ENCODE measurements at places on chromosomes 11 and 22.

- DNase-seq, result no peak
Measured at GRCh38 chr11:3177931-3178330, 12.8 kb upstream of the OSBPL5 start.

GRCh38 chr11:14783788-14784187 is 108.2 kb downstream of the CYP2R1 start:
- no peak for DNase-seq

GRCh38 chr11:45150943-45151342 is 4.5 kb downstream of the PRDM11 start:
- no peak for DNase-seq

GRCh38 chr22:21796863-21797262 is 61.3 kb upstream of the YPEL1 start:
- DNase-seq, result no peak

DNA sequence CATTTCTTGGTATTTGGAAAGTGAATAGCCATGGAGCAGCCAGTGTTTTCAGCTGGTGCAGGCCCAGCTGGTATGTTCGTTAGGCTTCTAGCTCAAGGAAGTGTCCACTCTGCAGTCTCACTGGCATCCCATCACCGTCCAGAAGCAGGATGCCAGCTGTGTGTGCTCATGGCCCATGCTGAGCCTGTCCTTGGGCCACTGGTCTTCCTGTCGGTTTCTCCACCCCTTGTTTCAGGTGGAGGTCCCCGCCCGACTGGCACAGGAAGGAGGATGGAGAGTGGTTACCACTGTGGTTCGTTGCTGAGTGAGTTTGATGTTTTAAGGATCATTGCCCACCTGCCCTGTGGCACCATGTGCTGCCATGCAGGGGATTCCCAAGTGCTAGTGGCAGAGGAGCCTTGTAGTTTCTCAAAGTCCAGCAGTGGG is 63.7 kb downstream of the MED15 start:
- no peak for DNase-seq

DNA sequence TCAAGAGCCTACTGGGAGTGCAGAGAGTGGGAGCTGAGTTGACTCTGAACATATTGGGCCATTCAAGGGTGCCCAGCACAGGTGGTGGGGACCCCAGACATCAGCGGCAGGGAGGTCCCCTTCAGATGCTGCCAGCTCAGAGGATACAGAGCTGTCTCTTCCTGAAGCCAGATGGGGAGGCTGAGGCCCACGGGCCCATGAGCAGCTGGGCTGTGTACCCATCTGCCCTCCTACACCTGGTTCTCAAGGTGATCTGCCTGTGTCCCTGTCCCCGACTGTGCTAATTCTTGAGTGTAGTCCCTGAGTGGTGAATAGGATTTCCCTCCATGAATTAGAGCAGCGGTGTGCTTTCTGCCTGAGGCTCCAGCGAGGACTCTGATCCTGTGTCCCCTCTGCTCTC is 76.3 kb downstream of the MICAL2 start:
- DNase-seq, result no peak

- DNase-seq, result no peak
Measured at GRCh38 chr11:91272089-91272488, 952.5 kb upstream of the FAT3 start.

- no peak for DNase-seq
Measured at GRCh38 chr11:37449146-37449545, 851.1 kb upstream of the RAG2 start.

GRCh38 chr11:44199816-44200215 is 104.3 kb downstream of the EXT2 start:
- DNase-seq, result no peak

GRCh38 chr11:61145228-61146005 is 15.8 kb downstream of the VPS37C start:
- no peak for DNase-seq

- no peak for DNase-seq
Measured at GRCh38 chr11:64001484-64002420, 15.5 kb downstream of the OTUB1 start.

GRCh38 chr22:35303029-35303624 is 3.4 kb downstream of the TOM1 start:
- no peak for DNase-seq

DNA sequence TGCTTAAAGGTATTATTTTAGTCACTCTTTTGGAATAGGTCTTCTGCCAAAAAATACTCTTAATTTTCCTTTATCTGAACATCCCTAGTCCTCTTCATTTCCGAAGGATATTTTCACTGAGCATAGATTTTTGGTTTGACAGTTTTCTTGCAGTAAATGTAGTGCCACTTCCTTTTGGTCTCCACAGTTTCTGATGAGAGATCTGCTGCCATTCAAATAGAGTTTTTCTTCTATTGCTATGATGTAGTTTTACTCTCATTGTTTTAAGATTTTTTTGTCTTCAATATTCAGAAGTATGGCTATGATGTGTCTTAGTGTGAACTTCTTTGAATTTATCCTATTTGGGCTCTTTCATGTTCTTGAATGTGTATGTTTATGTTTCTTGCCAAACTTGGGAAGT is 281.1 kb upstream of the SORL1-AS1 start:
- no peak for DNase-seq

GRCh38 chr22:22111267-22111751 is 128.7 kb upstream of the TOP3B start:
- DNase-seq, result peak; percentile 26

- DNase-seq, result no peak
Measured at GRCh38 chr11:128066399-128066798, 521.0 kb downstream of the ETS1 start.

- DNase-seq, result no peak
Measured at GRCh38 chr22:19434401-19434800, 2.1 kb downstream of the MRPL40 start.

GRCh38 chr11:22742157-22742613 is 75.8 kb downstream of the GAS2 start:
- no peak for DNase-seq

GRCh38 chr22:50627642-50628542 is at the start of gene ARSA:
ARSA (minus strand) TSS chr22:50628152; CDS start chr22:50627779, 373 bp downstream.
- peak; percentile 27 for DNase-seq

GRCh38 chr11:70680781-70681281 is 282.5 kb downstream of the CTTN start:
- no peak for DNase-seq

DNA sequence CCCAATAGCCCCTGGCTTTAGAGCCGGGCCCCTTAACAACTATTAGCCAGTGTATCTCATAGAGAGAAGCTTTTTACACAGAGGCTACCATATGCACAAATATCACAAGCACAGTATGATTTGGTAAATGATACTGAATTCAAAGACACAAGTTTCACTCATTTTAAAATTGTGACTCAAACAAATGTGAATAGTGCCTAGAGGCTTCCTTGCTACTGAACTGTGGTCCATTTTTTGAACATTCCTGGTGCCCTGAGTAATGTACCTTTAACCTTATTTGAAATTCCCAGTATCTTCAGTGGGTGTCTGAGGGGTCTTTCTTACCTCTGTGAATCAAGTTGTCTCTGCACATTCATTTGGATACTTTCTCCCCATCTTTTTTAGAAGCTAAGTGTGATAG is 156.2 kb downstream of the MAML2 start:
- no peak for DNase-seq

DNA sequence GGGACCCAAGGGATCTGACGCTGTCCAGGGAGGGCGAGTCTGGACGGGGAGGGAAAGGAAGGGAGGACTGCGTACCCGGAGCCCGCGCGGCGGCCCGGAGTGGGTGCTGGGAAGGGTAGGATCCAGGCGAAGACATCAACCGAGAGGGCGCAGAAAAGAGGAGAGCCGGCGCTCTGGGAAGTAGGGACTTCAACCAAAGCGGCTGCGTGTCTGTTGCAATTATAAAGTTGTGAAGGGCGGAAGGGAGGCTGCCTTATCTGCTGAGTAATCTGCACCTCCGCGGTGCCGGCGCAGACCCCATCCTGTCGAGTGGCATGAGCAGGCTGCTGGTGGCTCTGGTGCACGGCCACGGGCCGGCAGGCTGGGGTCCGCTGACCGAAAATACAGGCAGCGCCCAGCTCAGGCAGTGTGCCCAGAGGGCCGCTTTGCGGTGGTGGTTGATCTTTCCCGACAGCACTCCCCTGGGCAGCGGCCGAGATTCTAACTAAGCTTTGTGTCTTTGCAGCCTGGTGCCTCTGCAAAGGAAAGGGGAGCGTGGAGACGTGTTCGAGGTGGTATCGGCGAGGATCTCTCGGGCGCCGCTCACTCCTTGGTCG is 978 bp downstream of the C11orf87 start:
- DNase-seq, result peak; percentile 17

DNA sequence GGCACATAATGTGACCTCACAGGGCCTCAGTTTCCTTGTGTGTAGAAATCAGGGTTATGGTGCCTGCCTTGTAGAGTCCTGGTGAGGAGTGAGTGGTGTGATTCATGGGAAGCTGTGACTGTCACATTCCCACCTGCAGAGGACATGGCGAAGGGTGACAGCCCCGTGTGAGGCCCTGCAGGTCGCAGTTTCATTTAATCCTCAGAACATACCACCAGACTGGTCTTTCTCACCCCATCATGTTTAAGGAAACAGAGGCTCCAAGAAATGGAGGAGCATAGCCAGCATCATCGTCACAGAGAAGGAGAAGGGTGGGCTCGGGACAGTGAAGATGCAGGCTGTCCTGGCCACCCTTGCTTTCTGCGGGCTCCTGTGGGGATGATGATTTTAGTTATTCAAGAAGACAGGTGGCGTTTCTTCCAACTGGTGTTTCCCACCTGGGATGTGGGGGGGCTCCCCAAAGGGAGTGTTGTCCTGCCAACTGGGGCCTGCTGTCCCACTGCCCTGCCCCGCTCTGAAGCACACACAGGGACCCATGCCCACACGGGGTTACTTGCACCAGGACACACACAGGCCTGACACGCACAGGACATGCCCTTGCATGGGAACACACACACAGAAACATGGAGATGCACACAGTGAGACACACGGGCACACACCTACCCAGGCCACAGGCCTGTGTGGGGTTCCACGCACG is 100.2 kb downstream of the BCR start:
- no peak for DNase-seq

DNA sequence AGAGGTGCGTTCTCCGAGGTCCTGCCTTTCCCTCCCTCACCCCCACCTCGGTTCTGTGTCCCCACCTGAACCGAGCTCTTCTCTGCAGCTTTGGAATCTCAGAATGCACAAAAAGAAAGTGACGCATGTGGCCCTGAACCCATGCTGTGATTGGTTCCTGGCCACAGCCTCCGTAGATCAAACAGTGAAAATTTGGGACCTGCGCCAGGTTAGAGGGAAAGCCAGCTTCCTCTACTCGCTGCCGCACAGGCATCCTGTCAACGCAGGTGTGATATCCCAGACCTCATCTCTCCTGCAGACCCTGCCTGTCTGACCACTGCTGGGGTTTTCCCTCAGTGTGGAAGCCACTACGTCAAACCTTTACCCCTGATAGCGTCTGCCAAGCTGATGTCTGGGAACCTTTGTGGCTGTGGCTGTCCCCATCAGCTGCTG is 13.9 kb downstream of the ACP2 start:
- DNase-seq, result no peak

DNA sequence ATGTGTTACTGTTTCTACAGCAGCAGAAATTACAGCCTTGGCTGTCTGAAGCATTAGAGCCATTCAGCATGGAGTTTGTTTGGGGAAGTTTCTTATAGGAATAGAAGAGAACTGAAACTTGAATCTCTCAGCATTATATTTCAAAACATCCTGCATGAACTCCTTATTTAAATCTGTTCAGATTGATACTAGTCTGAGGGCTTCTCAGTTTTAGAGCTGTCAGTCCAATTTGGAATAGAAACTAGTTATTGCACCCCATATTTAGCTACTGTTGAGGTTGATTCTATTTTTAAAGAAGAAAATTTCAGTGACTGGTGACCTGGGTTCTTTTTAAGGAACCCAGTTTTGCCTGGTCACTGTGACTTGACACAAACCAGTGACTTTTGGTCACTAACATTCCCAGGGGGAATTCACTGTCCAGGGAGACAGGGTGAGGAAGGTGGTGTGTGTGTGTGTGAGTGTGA is 126.0 kb upstream of the TTC12 start:
- DNase-seq, result no peak

- no peak for DNase-seq
Measured at GRCh38 chr11:68843052-68843561, 1.4 kb upstream of the CPT1A start.

- DNase-seq, result no peak
Measured at GRCh38 chr11:120973501-120973900, 50.4 kb upstream of the TBCEL start.

DNA sequence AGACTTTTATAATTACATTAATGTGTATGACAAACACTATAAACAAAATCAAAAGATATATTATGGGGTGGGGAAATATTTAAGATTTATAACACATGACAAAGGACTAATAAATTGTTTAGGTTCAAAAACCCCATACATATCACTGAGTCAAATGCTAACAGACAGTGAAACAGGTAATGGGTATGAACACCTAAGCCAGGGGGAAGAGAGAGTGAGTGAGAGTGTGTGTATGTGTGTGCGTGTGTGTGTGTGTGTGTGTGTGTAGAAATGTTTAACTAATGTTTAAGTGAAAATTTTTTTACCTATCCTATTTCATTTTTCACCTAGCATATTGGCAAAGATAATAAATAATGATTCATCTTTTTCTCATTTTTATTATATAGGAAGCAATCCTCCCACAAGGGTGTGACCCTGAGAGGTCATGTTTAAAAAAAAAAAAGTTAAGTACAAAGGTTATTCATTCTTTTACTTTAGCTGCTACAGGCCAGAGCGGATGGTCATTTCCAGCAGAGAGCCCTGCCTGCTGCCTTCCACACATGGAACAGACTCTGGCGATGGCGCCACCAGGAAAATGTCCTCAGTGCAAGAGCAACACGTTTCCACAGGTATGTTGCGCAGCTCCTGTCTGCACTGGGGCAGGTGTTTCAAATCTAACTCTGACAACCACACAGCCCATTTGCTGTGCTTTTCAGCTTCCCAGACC is 72.9 kb downstream of the PISD start:
- DNase-seq, result no peak

- no peak for DNase-seq
Measured at GRCh38 chr11:69333879-69334278, 39.9 kb downstream of the MYEOV start.

GRCh38 chr11:126658306-126659056 is 303.0 kb downstream of the ST3GAL4 start:
- no peak for DNase-seq

DNA sequence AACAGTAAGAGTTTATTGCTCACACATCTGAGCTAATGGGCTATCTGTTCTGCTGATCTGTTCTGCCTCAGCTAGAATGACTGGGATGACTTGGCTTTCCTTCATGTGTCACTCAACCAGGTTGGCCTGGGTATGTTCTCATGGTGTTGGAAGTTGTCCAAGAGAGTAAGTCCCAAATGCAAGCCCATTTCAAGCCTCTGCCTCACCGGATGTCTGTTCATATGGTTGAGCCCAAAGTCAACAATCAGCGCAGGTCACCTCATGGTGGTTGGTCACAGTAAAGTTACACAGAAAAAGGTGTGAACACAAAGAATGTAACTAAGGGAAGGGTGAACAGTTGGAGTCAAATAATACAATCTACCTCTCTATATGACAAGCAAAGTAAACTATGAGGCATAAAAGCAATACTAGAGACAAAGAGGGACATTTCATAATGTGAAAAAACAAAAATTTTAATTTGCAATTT is 1.9 kb downstream of the GDPD4 start:
- DNase-seq, result no peak
